ENCODE measurements at places on chromosomes 16 and 17. TPM values are rescaled to one million over a fixed set of nuclear protein-coding genes. Genes with fewer than 3 reads are reported as not detected.

DNA sequence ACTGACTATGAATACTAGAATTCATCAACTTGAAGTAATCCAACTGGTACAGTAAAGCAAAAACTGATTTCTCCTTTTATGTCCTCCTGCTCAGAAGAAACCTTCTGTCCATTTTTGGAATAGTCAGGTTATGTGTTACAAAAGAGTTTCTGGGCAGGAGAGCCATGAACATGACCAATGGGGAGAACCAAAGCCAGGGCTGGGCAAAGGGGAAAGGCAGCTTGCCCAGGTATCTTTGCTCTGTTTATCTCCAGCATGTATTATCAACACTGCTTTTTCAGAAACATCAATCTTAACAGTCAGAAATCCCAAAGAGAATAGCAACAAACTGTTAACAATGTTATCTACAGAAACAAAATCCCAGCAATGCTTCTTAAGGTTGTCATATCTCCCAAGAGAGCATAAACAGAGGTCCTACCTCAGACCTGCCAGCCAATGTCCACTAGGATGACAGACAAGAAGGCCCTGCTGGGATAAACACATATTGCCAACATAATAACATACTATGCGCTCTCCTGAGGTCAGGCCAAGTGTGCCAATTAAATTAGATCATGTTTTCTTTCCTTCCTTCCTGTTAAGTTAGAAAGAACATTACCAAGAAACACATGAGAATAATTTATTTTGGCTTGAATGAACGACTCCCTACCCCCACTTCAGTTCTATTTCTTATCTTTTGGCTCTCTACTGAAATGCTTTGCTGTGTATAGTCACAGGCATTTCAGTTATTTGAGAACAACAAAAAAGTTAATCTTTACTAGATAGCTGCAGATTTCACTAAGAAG, 28.0 kb downstream of the BLMH start:
- H3K27ac ChIP-seq, result no peak overlapping the region
- no peak overlapping the region for H3K4me3 ChIP-seq
- no peaks in the 10 kb centered on the region for H3K4me1 ChIP-seq
- H3K27me3 ChIP-seq, result no peaks in the 10 kb centered on the region
- peaks cover 26% of the 10 kb centered on the region for H3K36me3 ChIP-seq

- peaks cover 9% of the 10 kb centered on the region for H3K4me1 ChIP-seq
- peaks cover 2% of the 10 kb centered on the region for H3K27me3 ChIP-seq
- H3K4me3 ChIP-seq, result no peak overlapping the region
- no peak overlapping the region for H3K27ac ChIP-seq
Measured at GRCh38 chr17:9322326-9322725, 253.3 kb downstream of the STX8 start.

DNA sequence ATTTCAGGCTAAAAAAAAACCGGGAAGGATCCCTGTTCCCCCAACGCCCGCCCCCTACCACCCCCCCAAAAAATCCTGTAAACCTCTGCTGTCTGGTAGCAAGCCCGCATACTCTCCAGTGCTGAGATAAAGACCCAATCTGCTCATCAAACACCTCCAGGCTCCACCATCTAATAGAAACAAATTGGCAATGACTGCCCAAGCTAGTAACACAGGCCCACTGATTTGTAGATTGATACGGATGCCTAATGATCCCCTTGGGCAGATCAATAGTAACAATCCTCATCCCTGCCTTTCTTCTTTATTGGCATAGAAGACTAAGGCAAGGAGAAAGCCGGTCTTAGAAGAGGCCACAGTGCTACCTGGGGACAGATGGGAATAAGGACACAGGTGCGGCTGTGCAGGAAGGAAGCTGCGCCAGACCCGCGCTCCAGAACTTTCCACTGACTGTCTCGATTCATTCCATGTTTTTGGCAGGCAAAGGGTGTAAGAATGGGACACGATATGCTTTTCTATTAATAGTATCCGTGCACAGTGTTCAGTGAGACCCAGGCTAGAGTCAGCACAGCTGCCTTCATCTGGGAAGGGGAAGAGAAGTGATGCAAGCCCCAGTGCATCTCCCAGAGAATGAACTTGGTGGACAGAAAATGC, 407.6 kb upstream of the PSMD7 start:
- no peak for DNase-seq
- peaks cover 15% of the 10 kb centered on the region for H3K4me1 ChIP-seq
- no peak overlapping the region for H3K4me3 ChIP-seq
- peaks cover 3% of the 10 kb centered on the region for H3K27me3 ChIP-seq
- H3K27ac ChIP-seq, result no peak overlapping the region

DNA sequence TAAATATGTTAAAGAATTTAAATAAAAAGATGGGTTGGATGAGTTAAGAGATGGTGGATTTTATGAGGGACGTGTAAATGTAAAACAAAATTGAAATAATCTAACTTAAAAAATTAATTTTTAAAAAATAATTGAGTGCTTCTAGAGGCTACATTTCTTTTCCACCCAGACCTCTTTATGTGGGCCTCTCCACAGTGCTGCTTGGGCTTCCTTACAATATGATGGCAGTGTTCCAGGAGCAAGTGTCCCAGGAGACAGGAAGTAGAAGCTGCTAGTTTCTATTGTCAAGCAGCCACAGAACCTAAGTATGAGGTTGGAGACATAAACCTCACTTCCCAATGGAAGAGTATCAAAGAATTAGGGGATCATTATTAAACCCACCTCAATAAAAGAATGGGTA, 205.7 kb upstream of the CPHXL start:
- no peak overlapping the region for H3K27ac ChIP-seq
- no peaks in the 10 kb centered on the region for H3K4me1 ChIP-seq
- H3K27me3 ChIP-seq, result no peaks in the 10 kb centered on the region
- H3K4me3 ChIP-seq, result no peak overlapping the region
- DNase-seq, result no peak

GRCh38 chr17:36931096-36931696, 6.1 kb upstream of the LHX1 start:
- peaks cover 28% of the 10 kb centered on the region for H3K27me3 ChIP-seq
- no peaks in the 10 kb centered on the region for H3K36me3 ChIP-seq
- no peak overlapping the region for H3K27ac ChIP-seq
- H3K4me1 ChIP-seq, result peaks cover 47% of the 10 kb centered on the region

DNA sequence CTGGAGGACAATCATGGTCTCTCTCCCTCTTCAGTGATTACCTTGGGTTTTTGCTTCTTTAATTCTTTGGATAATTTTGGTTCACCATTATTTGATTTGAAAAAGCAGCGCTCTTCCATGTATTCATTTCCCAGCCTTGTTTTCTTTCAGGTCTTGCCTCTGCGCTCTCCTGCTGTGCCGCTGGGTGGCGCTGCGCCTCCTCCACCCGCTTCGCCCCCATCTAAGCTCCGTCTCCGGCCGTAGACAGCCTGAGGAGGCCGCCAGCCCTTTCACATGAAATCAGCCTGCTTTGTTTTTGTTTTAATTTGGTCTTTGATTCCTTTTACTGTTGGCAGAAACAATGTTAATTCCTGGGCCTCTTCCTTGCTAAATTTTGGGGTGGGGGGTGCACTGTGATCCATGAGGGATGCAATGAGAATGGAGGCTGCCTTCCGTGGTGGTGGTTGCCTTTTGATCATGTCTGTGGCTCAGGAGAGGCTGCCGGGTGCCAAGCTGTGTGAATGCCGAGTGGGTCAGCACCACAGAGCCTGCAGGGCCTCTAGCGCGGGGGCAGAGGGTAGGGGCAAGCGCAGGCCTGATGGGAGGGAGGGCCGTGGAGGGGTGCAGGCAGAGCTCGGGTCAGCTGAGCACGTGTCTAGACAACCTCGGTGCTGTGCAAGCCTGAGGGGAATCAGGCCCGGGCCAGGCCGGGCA, 64.1 kb downstream of the PLD6 start:
- peaks cover 47% of the 10 kb centered on the region for H3K4me1 ChIP-seq
- peaks cover 23% of the 10 kb centered on the region for H3K27me3 ChIP-seq
- peak overlapping the region; percentile 72 for H3K4me3 ChIP-seq
- H3K27ac ChIP-seq, result peak overlapping the region; percentile 87
- H3K36me3 ChIP-seq, result peaks cover 42% of the 10 kb centered on the region

DNA sequence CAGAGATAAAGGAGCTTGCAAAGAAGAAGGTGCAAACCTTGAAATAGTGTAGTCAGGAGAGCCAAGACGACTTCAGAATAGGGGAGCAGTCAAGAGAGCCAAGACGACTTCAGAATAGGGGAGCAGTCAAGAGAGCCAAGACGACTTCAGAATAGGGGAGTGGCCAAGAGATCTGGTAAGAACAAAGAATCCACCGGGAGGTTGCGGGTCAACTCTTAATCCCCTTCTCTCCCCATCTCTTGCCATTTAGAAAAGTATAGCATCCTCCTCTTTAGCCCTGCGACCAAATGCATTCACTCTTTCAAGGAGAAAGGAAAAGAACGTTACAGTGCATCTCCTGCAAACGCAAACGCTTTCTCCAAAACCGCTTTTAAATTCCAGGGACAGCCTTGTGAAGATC, 713 bp downstream of the KNOP1 start:
- H3K4me3 ChIP-seq, result peak overlapping the region; percentile 99
- peaks cover 15% of the 10 kb centered on the region for H3K27me3 ChIP-seq

The TRIM16 gene
- 25.2 TPM for total RNA-seq

The TPPP3 gene
- 1.1 TPM for total RNA-seq

The DRG2 gene
- total RNA-seq, result 38.3 TPM

All from endothelial cell (in vitro differentiated cells).